ENCODE measurements at places on chromosomes 2 and 18.
A peak's percentile ranks its signal among the peaks of the same experiment; 100 is the strongest.

GRCh38 chr2:59029058-59029457, 787.9 kb upstream of the FANCL start:
- DNase-seq = no peak

DNA sequence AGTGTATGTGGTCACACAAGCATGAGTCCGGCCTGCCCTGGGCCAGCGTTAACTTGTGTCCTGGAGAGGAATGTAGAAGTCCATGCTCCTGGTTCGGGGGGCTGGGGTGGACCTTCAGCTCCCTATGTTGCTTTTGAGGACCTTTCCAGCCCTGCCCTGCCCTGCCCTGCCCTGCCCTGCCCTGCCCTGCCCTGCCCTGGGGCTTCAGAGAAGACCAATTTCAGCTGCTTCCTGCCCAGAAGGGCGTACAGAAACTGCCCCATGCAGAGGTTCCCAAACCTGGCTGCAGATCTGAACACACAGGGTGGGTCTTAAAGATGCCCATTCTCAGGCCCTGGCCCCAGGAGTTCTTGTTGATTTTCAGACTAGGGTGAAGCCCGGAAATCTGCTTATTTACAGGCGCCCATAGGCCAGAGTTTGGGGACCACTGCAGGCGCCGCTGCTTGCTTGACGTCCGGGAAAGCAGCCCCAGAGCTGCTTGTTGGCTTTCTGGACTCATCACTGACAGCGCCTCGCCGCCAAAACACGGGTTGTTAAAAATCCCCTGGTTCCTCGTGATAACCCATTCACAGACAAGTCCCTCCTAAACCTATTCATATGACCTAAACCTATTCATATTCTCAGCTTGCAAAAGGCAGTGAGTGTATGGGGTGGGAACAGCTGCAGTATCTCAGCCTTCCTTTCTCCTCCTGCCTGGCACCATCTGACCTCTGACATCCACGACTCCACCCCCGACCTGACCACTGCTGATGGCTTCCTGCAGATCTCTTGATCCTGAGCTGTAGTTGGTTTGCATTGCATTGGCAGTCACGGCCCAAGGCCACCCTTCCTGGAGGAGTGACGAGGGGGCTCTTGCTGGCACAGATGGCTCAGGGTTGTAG, 198.3 kb downstream of the GLI2 start:
- DNase-seq = peak; percentile 39

- DNase-seq = no peak
Measured at GRCh38 chr2:178391701-178392100, 59.3 kb downstream of the PRKRA start.

GRCh38 chr2:58109481-58109880, 62.9 kb downstream of the VRK2 start:
- DNase-seq = no peak

- DNase-seq = no peak
Measured at GRCh38 chr2:27214941-27215340, 2.2 kb upstream of the CAD start.
